ENCODE measurements at places on chromosomes 2 and 18.

GRCh38 chr18:57655740-57656139, 34.1 kb upstream of the NARS1 start:
- no peak for DNase-seq

GRCh38 chr2:235674146-235674545, 180.3 kb downstream of the AGAP1 start:
- DNase-seq, result no peak

DNA sequence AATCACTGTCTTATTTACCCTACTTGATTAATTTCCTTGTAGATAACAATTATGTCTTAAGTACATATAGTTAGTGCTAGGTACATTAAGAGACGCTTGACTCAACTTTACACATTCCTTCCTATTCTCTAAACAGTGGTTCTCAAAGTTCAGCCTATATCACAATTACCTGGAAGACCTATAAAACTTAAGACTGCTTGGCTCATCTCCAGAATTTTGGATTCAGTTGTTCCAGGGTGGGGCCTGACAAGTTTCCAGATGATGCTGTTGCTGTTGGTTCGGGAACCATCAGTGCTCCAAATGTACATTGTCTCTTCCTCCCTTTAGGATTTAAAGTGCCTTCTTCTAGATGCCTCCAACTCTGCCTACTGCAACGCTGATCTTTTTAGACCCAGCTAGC, 4.0 kb downstream of the PPP3R1 start:
- DNase-seq, result no peak

- DNase-seq, result no peak
Observed at GRCh38 chr2:88696611-88697010, 5.1 kb downstream of the RPIA start.

DNA sequence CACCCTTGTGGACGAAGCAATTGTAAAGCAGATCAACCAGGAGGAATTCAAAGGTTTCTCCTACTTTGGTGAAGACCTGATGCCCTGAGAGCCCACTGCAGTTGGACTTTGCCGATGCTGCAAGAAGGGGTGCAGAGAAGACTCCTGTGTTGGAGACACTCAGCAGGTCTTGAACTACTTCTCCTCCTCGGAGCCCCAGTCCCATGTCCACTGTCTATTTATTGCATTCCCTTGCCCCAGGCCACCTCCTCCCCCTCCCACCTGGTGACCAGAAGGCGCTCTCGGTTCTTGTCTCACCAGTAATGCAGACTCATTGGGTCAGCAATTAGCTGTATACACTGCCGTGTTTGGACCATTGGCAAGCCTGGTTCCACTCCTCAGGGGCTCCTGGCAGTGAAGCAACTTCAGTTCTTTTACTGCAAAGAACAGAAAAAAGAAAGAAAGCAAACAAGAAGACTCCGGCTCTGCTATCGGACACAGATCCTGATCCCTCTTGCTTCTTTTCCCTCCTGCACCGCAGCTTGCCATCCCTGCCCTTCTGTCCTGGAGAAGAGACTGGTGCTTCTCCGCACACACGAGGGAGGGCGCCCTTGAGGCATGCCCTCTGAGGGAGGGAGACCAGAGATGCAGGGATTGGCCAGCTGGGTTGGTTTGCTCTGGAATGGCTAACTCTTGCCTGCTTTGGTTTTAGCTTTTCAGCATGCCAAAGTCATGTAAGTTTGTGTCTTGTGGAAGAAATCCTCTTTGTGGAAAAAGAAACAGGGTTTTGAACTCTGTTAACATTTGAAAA, 112.2 kb upstream of the EPAS1 start:
- DNase-seq, result no peak

GRCh38 chr2:69046221-69046662, 33.3 kb downstream of the ANTXR1 start:
- DNase-seq, result no peak

DNA sequence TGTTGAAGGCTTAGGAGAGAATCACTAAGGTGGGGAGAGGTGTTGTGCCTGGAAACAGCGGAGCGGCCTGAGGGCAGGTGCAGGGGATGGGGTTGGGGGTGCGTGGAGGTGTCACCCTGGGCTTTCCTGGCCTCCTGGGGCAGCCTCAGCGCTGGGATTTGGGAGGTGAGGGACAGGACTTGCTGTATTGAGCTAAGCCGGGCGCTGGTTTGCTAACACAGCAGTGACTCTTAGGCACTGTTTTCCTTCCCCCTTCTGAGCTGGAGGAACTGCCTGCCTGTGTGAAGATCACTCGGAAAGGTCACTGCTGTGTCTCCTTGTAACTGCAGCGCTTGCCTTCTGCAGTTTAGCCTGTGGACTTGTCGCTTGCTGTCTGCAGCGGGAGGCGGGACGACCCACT, 21.2 kb downstream of the PRELID3A start:
- DNase-seq, result no peak

DNA sequence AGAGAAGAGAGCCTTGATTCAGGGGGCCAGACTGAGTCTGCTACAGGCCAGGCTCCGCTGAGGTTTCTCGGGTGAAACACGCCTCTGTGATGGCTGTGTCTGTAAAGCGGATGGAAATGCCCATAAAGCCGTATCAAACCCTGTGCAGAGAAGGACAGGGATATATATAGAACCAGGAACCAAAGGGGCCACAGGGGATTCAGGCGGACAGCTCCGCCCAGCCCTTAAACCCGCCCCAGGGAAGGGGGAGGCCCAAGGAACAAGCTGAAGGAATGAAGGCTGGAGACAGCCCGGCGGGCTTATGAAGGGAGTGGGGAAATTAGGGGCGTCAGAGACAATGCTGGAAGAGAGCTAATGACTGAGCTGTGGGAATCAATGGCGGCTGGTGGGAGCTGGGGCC, 42.1 kb downstream of the NHEJ1 start:
- no peak for DNase-seq

DNA sequence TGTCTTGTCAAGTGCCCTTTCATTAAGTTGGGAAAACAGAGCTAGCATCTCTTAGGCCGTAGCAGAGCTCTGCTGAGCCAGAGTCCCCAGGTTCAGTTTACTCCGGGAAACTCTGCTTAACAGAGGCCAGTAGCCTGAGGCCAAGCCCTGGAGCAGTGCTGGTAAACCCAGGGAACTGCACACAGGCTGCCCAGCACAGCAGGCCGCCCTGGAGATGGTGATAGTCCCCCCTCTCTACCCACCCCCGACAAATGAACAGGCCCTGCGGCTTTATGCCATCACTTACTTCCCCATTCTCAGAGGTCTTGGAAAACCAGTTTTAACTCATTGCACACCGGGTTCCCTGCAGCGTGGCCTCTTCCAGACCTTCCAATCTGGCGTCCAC, 3.5 kb downstream of the CNNM4 start:
- DNase-seq, result no peak

GRCh38 chr18:53984021-53984420, 240.4 kb downstream of the MBD2 start:
- DNase-seq, result no peak

DNA sequence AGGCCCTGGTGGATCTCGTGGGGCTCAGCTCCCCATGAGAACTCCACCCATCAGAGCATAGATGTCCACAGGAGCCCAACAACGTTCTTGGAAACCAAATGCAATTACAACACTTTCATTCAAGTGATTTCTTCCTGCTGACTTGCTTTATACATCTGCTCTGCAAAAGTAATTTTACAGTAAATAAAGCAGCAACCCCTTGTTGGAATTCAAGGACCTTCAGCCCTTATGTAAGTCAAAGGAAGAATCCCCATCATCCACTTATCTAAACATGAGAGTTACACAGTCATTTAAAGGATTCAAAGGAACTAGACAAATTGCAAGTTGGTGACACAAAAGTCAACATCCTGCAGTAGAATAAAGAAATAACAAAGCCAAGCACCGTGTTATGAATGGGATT, 17.1 kb upstream of the ANTXR1 start:
- DNase-seq, result no peak

DNA sequence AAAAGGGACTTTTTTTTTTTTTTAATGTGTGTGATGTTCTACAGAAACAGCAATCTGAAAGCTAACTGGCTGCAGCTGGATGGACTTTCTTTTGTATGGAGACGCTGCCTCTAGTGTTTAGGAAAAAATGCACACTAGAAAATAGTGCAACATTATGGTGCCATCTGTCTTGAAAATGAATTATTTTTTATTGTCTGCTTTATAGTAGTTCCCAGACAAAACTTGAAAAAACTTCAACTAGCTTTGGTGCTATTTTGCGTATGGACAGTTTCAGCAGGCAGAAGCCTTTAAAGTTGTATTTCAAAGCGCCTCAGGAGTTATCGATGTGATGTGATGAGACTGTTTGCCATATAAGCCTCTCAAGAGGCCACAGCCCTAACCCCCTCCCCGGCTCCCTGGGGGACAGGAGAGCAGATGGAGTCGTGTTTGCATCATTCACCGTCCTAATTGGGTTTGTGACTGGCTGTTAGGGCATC, 86.9 kb downstream of the LTBP1 start:
- no peak for DNase-seq

- DNase-seq, result no peak
Observed at GRCh38 chr2:181955010-181955409, 30.6 kb upstream of the PPP1R1C start.

DNA sequence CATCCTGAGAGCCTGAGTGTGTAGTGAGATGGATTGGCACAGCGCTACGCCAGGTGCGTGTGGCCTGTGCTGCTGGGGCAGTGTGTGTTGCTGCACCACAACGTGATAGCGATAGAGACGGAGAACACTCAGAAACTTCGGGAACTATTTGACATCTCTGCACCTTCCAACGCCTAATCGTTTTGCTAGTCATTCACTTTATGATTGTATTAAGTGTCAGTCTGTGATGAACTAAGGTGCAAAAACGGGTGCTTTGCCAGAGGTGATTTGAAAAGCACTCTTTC, 26.0 kb upstream of the IGFBP2 start:
- no peak for DNase-seq

DNA sequence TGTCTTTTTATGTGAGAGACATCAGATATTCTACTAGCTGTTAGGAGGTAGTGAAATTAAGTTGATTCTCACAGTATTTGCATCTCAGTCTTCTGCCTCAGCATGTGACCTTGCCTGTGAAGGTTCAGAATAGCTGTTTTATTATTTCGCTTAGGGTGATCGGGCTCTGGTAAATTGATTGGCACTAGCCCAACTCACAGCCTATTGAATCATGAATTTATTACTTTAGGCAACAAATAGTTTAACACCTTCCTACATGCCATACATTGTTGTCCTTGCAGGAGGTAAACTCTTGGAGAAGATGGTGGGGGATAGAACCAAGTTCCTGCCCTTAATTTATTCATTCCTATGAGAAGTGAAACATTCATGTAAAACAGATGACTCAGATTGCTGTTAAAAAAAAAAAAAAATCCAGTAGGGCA, 101.9 kb downstream of the GPD2 start:
- no peak for DNase-seq

GRCh38 chr2:25982273-25982967, at the start of gene KIF3C:
KIF3C (minus strand) TSS chr2:25982497; CDS start chr2:25981917, 580 bp downstream.
- DNase-seq, result peak; percentile 17

DNA sequence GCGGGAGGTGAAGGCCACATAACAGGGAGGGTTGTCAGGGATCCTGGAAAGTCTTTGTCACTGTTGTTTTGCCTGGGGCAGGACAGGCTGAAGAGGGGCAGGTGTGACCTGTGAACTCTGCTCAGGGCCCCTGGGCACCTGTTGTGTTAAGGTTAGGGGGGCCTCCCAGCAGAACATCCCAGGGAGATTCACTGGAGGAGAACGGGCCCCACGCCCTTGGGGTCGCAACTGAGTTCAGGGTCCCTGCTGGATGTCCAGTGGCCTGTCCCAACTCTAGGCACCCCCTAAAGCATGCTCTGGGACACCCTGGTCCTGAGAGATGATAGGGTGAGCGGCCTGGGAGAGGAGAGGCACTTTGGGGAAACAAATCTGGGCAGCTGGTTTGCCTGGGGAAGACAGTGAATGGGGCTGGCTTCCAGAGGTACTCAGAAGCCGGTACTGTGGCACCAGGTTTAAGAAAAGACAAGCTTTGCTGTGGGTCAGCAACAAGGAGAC, 22.9 kb downstream of the GPR35 start:
- no peak for DNase-seq

DNA sequence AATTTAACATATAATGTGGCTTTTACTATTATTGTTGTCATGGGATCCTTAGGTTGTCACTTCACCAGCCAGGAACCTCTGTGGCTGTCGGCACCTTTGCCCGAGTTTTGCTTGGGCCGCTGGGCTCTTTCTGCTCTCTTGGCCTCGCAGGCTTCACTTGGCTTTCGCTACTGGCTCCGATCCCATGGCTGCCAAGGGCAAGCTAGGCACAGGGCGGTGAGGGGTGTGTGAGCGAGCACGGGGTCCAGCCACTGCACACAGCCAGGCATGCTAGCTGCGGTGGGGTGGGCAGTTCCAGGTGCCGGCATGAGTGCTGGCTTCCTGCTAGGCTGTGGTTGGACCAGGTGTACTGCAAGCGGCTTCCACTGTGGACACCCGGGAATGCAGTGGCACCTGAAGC, 23.4 kb upstream of the RAPGEF4 start:
- no peak for DNase-seq

GRCh38 chr2:112073875-112074274, 18.8 kb downstream of the TMEM87B start:
- no peak for DNase-seq

DNA sequence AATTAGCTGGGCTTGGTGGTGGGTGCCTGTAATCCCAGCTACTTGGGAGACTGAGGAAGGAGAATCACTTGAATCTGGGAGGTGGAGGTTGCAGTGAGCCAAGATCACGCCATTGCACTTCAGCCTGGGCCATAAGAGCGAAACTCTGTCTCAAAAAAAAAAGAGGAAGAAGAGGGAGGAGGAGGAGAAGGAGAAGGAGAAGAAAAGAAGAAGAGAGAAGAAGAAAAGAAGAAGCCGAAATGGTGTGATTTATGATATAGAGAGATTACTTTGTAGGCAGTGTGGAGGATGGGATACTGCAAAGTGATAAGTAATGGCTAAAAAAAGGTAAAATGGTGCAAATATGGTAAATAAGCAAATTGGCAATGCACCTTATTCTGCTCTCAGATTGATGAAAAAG, 25.1 kb downstream of the THNSL2 start:
- no peak for DNase-seq

- DNase-seq, result no peak
Observed at GRCh38 chr2:142325870-142326269, 195.1 kb upstream of the LRP1B start.

DNA sequence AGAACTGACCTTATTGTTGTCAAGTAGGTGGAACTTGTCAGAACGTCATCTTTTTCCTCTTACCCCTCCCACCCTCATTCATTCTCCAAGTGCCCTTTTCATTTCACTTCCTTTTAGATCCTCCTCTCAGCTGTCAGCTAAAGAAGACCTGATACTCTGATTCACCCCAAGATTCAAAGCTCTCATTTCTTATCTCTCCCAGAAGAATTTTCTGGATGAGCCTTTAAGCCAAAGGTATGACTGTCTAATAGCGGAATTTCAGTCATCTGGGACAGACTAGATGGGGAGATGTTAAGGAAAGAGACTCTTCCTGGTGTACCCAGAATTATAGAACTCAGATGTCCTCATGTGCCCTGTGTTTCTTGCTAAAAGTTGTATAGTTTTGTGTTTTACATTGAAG, 53.9 kb downstream of the TCF7L1 start:
- DNase-seq, result no peak
